ENCODE measurements at places on chromosomes 5 and 9. TPM values are rescaled to one million over a fixed set of nuclear protein-coding genes. Genes with fewer than 3 reads are reported as not detected.

Gene SLC28A3
- total RNA-seq, result not detected

Gene PIP5K1B
- total RNA-seq, result 0.27 TPM

DNA sequence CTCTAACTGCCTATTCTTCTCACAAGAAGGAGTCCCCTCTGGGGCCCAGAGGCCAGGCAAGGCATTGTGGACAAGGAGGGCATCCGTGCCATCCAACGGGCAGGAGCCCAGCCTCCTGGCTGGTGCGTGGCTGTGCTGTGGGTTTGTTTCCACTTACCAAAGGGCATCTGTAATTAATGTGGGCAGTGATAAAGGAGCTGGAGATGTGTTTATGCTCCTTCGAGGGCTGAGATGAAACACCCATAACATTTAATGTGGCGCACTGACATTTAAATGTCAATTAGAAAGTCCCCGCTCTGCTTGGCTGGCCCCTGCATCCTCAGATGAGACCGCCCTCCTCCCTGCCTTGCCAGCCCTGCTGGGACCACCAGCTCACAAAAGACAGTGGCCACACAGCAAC is 57.1 kb downstream of the KCNIP1 start:
- H3K4me1 ChIP-seq, result no peaks in the 10 kb centered on the region
- H3K27me3 ChIP-seq, result no peaks in the 10 kb centered on the region

- DNase-seq, result no peak
- no peak overlapping the region for H3K27ac ChIP-seq
- no peaks in the 10 kb centered on the region for H3K4me1 ChIP-seq
- H3K27me3 ChIP-seq, result no peaks in the 10 kb centered on the region
- H3K4me3 ChIP-seq, result no peak overlapping the region
Measured at GRCh38 chr5:156201788-156202403, 125.1 kb upstream of the SGCD start.

DNA sequence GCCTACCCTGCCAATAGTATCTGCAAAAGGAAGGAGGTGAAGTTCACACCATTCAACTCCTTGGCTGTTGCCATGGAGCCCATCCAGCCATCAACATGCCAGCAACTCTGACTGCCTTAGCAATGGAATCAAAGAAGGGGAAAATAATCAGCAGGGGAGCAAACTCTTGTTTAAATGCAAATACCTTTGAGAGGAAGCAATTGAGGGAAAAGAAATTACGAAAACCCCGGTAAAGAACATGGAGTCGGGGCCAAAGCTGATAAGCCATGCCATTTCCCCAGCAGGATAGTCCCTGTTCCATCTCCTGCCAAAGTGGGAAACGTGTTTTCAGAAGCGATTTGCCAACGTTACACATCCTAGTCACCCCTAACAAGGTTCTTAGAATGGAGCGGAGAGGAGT is 69.0 kb downstream of the MFAP3 start:
- no peak overlapping the region for H3K4me3 ChIP-seq
- DNase-seq, result no peak
- H3K36me3 ChIP-seq, result no peaks in the 10 kb centered on the region
- no peaks in the 10 kb centered on the region for H3K4me1 ChIP-seq

- no peaks in the 10 kb centered on the region for H3K27me3 ChIP-seq
- DNase-seq, result no peak
- H3K27ac ChIP-seq, result no peak overlapping the region
Measured at GRCh38 chr5:179382486-179382885, 37.2 kb upstream of the ADAMTS2 start.

DNA sequence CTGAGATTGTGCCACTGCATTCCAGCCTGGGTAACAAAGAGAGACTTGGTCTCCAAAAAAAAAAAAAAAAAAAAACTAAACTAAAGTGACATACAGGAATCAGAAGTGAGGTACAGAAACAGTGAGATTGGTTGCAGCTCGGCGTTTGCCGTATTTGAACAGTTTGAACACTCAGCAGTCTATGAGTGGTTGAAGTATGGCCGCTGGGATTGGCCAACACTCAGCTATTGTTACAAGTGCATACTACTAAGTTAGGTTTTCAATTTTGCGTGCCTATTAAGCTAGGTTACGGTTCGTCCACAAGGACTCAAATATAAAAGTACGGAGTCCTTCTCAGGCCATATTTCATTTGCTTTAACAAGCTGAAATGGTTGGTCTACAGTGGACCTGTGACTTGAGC is 3.3 kb upstream of the TSC1 start:
- no peak overlapping the region for H3K4me3 ChIP-seq
- no peak overlapping the region for H3K27ac ChIP-seq
- no peak for DNase-seq
- peaks cover 7% of the 10 kb centered on the region for H3K27me3 ChIP-seq
- H3K4me1 ChIP-seq, result peaks cover 8% of the 10 kb centered on the region

DNA sequence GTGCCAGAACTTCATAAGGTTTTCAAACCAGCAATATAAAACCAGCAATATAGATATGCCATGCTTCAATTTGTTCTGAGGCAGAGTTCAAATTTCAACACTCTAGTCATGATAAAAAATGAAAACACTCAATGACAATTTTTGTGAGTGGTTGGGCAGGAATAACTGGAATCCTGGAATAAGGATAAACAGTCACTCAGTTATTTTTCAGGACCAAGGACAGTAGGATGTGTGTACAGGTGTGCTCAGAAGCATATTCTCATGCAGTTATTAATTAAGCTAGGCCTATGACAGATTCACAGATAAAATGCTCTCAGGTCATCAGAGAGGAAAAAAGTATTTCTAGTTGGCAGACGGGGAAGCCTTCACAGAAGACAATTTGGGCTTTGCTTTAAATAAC is 117.3 kb upstream of the PPP2R2B start:
- no peaks in the 10 kb centered on the region for H3K27me3 ChIP-seq
- no peaks in the 10 kb centered on the region for H3K4me1 ChIP-seq
- DNase-seq, result no peak
- H3K36me3 ChIP-seq, result no peaks in the 10 kb centered on the region

GRCh38 chr5:166979307-166979895 is 1312.0 kb upstream of the WWC1 start:
- no peaks in the 10 kb centered on the region for H3K4me1 ChIP-seq
- no peaks in the 10 kb centered on the region for H3K27me3 ChIP-seq
- no peak overlapping the region for H3K4me3 ChIP-seq
- H3K36me3 ChIP-seq, result no peaks in the 10 kb centered on the region

DNA sequence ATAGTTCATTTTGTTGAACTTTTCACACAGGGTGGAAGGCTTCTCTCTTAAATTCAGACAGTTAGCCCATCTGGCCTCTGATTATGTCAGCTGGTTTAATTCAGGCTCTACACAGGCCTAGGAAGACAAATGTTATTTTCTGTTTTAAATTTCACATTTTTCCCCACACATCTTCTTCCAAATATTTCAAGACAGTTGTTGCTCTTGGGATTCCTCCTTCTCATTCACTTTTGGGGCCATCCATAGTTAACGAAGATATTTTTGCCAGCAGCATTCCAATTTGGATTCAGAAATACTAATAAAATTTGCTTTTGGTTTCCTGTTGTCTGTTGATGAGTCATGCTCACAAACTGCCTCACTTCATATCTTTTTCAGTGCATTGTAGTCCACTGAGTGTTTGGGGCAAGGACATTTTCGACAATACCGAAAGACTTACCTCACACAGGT is 475.4 kb downstream of the DMAC1 start:
- no peak for DNase-seq
- H3K27me3 ChIP-seq, result no peaks in the 10 kb centered on the region
- no peak overlapping the region for H3K27ac ChIP-seq

DNA sequence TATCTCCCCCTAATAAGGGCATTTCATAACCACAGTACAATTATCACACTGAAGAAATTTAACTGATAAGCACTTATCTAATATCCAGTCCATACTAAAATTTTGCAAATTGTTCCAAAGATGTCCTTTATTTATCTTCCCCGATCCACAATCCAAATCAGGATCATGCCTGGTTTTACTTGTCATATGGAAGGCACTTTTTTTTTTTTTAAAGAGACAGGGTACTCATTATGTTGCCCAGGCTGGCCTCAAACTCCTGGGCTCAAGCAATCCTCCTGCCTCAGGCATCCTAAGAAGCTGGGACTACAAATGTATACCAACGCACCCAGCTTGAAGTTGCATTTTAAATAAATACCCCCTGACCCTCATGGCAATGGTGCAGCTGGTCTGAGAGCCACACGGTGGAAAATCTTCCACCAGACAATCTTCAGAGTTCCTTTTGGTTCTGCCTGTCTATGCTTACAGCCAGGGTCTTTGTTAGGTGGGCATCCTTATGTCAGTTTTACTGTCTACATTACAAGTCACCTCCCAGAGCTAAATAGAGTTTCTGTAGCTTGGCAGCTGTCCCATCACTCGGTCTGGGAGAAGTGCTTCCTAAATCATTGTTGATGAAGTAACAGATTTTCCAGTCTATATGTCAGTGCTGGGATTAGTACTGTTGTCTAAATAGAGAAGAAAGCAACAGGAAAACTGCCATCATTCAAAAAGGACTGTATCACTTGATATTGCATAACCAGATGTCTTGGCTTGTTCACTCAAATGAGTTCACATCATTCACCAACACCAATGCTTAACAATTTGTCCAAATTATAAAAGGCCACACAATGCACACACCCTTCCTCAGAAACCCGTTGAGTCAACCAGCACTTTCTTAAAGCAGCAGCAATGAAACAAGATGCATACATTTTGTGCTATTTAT is 26.4 kb downstream of the PTPN3 start:
- H3K27ac ChIP-seq, result no peak overlapping the region
- H3K4me1 ChIP-seq, result no peaks in the 10 kb centered on the region
- H3K27me3 ChIP-seq, result peaks cover 29% of the 10 kb centered on the region
- H3K36me3 ChIP-seq, result no peaks in the 10 kb centered on the region
- no peak overlapping the region for H3K4me3 ChIP-seq
- DNase-seq, result no peak

- H3K36me3 ChIP-seq, result no peaks in the 10 kb centered on the region
- DNase-seq, result no peak
- peaks cover 3% of the 10 kb centered on the region for H3K4me1 ChIP-seq
- no peak overlapping the region for H3K4me3 ChIP-seq
- H3K27me3 ChIP-seq, result no peaks in the 10 kb centered on the region
- no peak overlapping the region for H3K27ac ChIP-seq
Measured at GRCh38 chr9:33182519-33182918, 15.4 kb upstream of the B4GALT1 start.

- no peak overlapping the region for H3K4me3 ChIP-seq
- no peak overlapping the region for H3K27ac ChIP-seq
- no peaks in the 10 kb centered on the region for H3K36me3 ChIP-seq
- no peak for DNase-seq
Measured at GRCh38 chr9:119938871-119939270, 569.6 kb upstream of the BRINP1 start.

- DNase-seq, result no peak
- H3K27me3 ChIP-seq, result no peaks in the 10 kb centered on the region
- no peaks in the 10 kb centered on the region for H3K36me3 ChIP-seq
- H3K4me3 ChIP-seq, result no peak overlapping the region
- no peak overlapping the region for H3K27ac ChIP-seq
- H3K4me1 ChIP-seq, result peaks cover 16% of the 10 kb centered on the region
Measured at GRCh38 chr9:134556531-134557068, 85.0 kb upstream of the COL5A1 start.

GRCh38 chr5:133376986-133377385 is 235.4 kb downstream of the FSTL4 start:
- H3K27ac ChIP-seq, result no peak overlapping the region
- no peaks in the 10 kb centered on the region for H3K36me3 ChIP-seq
- peaks cover 4% of the 10 kb centered on the region for H3K27me3 ChIP-seq

DNA sequence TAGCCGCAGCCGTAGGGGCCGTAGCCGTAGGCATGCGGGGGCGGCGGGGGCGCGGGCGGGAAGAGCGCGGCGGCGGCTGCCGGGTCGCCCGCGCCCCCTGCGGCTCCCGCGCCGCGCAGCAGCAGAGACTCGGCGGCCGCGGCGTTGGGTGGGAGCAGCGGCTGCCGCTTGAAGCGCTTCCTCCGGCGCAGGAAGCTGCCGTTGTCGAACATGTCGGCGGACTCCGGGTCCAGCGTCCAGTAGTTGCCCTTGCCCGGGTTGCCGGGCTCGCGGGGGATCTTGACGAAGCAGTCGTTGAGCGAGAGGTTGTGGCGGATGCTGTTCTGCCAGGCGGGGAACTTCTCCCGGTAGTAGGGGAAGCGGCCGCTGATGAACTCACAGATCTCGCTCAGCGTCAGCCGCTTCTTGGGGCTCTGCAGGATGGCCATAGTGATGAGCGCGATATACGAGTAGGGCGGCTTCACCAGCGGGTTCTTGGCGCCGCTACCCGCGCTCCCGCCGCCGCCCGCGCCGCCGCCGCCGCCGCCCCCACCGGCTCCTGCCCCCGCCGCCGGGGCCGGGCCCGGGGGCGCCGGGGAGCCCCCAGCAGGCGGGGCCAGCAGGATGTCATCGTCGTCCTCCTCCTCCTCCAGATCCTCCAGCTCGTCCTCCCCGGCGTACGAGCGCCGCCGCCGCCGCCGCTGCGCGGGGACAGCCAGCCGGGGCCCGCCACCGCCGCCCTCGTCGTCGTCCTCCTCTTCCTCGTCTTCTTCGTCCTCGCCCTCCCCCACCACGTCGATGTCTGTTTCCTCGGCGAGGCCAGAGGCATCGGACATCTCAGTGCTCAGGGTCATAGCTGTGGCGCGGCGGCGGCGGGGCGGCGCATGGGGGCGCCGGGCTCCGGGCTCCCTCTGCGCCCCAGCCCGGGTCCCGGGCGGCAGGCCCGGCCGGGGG is 781 bp downstream of the FOXD1 start:
- H3K36me3 ChIP-seq, result no peaks in the 10 kb centered on the region
- H3K27me3 ChIP-seq, result peaks cover 88% of the 10 kb centered on the region
- H3K4me1 ChIP-seq, result peaks cover 7% of the 10 kb centered on the region
- DNase-seq, result peak; percentile 41

DNA sequence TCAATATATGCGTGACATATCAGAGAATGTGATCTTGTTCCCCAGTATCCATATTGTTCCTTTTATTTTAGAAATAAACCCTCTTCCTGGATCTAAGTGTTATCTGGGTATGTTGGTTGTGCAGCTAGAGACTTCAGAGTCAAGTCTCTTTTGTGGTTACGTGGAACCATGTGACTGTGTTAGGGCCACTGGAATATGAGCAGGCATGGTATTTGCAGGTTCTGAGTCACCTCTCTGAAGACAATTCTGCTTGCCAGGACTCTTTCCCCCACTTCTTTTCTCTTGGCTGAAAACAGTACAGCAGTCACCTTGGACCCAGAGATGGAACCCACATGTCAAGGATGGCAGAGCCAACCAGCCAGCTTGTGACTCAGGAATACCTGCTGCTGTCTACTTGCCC is 59.7 kb downstream of the ATP10B start:
- H3K4me1 ChIP-seq, result no peaks in the 10 kb centered on the region
- H3K27me3 ChIP-seq, result no peaks in the 10 kb centered on the region
- no peak overlapping the region for H3K4me3 ChIP-seq
- H3K27ac ChIP-seq, result no peak overlapping the region
